ENCODE measurements at places on chromosomes 2 and 18. TPM values are rescaled to one million over a fixed set of nuclear protein-coding genes. Genes with fewer than 3 reads are reported as not detected.

DNA sequence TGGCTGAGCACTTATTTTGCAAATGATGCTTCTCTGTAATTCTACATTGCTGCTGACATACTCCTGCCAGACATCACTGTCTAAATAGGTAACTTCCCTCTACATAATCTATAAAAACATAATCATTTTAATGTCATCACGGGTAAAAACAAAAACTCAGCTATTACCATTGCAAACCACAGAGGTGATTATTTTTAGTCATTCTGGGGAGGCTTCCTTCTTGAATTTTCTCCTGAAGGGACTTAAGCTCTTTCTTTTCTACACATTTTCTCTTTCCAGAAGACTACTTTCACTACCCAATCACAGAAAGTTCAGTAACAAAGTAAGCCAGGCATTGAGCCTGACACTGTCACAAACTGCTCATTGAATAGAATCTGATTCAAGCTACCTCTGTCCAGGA lies 40.4 kb upstream of the NFU1 start:
- no peak for DNase-seq

The CLHC1 gene
- total RNA-seq, result 29.6 TPM

- DNase-seq, result no peak
Measured at GRCh38 chr2:70939839-70940580, 4.3 kb downstream of the ATP6V1B1 start.

DNA sequence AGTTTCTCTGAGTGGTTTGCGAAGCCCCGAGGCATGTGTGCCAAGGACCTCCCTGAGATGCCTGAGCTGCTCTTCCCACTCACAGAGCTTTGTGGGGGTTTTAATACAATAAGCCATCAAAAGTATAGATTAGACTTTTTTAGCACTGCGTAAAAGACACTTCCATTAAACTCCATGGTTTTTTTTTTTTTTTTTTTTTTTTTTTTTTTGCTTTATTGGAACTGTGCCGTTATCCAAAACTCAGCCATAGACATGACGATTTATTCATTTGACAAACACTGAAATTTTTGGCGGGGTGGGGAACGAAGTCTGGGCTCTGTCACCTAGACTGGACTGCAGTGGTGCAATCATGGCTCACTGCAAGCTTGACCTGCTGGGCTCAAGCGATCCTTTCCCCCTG lies 18.4 kb downstream of the NPPC start:
- no peak for DNase-seq

The SH3RF3 gene
- total RNA-seq, result 5.2 TPM

- no peak for DNase-seq
Measured at GRCh38 chr2:20147351-20147750, 77.6 kb downstream of the SDC1 start.

- no peak for DNase-seq
Measured at GRCh38 chr2:19723021-19723420, 178.8 kb downstream of the TTC32 start.

- no peak for DNase-seq
Measured at GRCh38 chr18:75544496-75544895, 117.0 kb upstream of the SMIM21 start.

GRCh38 chr2:200189964-200190363 lies 116.5 kb upstream of the SPATS2L start:
- DNase-seq, result no peak

- DNase-seq, result no peak
Measured at GRCh38 chr2:127254386-127254981, 34.4 kb upstream of the CYP27C1 start.

- DNase-seq, result no peak
Measured at GRCh38 chr18:7291046-7291445, 60.2 kb downstream of the LRRC30 start.

The TCF23 gene
- 0.06 TPM for total RNA-seq

- no peak for DNase-seq
Measured at GRCh38 chr2:198712485-198712884, 745.3 kb downstream of the SATB2 start.

The ZNF407 gene
- 18.1 TPM for total RNA-seq

DNA sequence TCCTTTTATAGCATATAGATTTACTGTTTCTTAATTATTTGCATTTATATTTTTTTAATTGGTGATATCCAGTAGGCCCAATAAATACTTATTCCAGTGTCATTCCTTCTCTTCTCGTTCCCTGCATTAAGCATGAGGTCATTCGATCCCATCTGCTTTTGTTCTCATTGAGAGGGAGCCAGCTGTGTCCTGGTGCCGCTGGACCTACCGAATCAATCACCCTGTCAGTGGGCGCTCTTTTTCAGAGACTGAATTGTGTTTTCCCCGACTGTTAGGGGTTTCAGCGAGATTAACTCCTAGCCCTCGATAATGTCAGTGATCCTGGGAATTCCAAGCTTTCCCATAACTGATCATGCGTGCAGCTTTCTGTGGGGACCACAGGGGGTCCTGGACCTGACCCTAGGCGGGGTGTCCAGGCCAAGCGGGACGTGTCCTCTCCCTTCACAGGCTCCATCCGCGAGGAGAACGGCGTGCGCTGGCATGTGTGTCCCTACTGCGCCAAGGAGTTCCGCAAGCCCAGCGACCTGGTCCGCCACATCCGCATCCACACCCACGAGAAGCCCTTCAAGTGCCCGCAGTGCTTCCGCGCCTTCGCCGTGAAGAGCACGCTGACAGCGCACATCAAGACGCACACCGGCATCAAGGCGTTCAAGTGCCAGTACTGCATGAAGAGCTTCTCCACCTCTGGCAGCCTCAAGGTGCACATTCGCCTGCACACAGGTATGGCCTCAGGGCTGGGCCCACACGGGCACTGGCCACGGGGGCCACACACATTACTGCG lies 72.4 kb downstream of the ZNF236 start:
- DNase-seq, result no peak

The ATG4B gene
- 64.2 TPM for total RNA-seq

DNA sequence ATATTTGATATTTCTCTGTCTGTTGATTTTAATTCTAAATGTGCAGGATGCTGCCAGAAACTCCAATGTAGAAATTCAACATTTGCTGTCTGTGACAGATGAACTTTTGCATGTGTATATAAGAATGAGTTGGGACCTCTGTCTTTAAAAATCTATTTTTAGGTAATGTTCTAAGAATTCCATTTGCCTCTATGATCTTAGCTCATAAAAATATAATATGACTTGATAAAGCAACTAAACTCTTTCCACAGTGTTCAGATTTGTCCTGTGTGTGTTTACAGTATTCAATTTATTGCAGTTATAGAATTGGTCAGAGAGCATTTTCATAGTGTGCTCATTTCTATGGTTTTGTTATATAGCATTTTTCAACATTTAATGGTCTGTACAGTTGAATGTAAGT lies 33.6 kb downstream of the RNMT start:
- no peak for DNase-seq

DNA sequence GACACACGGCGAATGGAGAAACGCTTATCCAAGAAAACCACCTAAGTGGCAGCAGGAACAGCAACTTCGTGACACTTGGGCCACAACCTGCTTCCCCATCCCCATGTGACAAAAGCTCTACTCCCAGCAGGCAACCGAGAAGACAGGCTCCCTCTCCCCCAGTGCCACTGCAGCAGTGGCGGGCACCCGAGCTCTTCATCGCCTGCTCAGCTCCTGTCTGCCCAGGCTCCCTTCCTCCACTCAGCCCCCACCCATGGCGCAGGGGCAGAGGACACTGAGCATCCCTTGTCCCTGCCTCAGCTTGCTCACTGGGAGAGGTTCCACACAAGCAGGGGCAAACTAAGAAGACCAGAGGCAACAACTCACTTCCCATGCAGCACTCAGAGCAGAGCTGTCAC lies 22.9 kb downstream of the SLC66A2 start:
- no peak for DNase-seq

The NEURL3 gene
- 0.30 TPM for total RNA-seq

DNA sequence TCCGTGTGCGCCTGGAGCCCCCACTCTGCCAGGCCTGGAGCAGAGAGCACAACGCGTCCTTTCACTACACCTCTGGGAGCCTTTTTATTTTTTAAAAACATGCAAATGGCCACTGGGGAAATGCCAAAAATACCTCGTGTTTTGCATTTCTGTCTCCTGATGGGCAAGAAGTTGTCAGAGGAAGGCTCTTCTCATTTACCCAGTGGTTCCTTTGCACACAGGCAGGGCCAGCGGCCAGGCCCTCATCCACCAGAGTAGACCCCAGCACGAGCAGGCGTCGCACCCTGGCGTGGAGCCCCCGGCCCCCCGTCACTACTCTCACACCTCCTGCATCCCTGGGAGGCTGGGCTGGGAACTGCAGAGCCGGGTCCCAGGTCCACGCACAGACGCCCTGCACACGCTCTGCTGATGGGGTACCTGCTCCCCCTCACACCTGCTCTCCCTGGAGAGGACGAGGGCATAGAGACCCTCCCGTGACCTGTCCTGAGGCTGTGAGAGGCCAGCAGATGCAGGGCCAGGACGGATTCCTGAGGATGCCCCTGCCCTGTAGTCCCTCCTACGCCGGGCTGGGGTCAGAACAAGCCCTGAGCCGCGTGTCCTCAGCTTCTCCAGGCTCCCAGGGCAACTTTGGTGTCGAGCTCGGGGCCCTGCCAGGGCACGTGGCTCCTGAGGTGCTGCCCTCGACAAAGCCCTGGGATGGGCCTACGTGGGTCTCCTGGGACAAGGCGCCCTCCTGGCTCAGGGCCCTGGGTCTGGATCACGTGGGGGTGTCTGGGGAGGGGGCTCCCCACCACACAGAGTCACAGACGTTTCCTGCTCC lies 65.0 kb downstream of the NFATC1 start:
- no peak for DNase-seq

- no peak for DNase-seq
Measured at GRCh38 chr2:145036421-145037011, 516.6 kb upstream of the ZEB2 start.

The ADD2 gene
- 22.7 TPM for total RNA-seq

- peak; percentile 75 for DNase-seq
Measured at GRCh38 chr2:160493227-160494028, at the start of gene RBMS1. RBMS1 (minus strand) TSS chr2:160493807; CDS start chr2:160493363, 444 bp downstream.

- peak; percentile 32 for DNase-seq
Measured at GRCh38 chr2:28544036-28544346, 48.1 kb downstream of the PLB1 start.
